ENCODE measurements at places on chromosomes 6 and 20.

GRCh38 chr6:10591422-10592160 lies 70.4 kb downstream of the GCNT2 start:
- H3K27ac ChIP-seq, result no peak overlapping the region
- peaks cover 1% of the 10 kb centered on the region for H3K36me3 ChIP-seq

- H3K27me3 ChIP-seq, result no peaks in the 10 kb centered on the region
- H3K4me1 ChIP-seq, result no peaks in the 10 kb centered on the region
- H3K27ac ChIP-seq, result no peak overlapping the region
- DNase-seq, result no peak
- H3K36me3 ChIP-seq, result peaks cover 6% of the 10 kb centered on the region
- H3K4me3 ChIP-seq, result no peak overlapping the region
Measured at GRCh38 chr6:98920904-98921431, 26.8 kb downstream of the FBXL4 start.

GRCh38 chr6:25359191-25359861 lies 80.2 kb downstream of the CARMIL1 start:
- H3K27ac ChIP-seq, result peak overlapping the region; percentile 85
- H3K4me3 ChIP-seq, result no peak overlapping the region
- no peak for DNase-seq
- peaks cover 47% of the 10 kb centered on the region for H3K4me1 ChIP-seq
- no peaks in the 10 kb centered on the region for H3K27me3 ChIP-seq

- H3K4me1 ChIP-seq, result peaks cover 2% of the 10 kb centered on the region
- peaks cover 11% of the 10 kb centered on the region for H3K36me3 ChIP-seq
- H3K27ac ChIP-seq, result no peak overlapping the region
- DNase-seq, result no peak
Measured at GRCh38 chr6:30676660-30677285, 4.0 kb upstream of the DHX16 start.

- no peaks in the 10 kb centered on the region for H3K36me3 ChIP-seq
- H3K4me3 ChIP-seq, result no peak overlapping the region
- H3K27me3 ChIP-seq, result no peaks in the 10 kb centered on the region
- H3K4me1 ChIP-seq, result peaks cover 4% of the 10 kb centered on the region
- DNase-seq, result no peak
Measured at GRCh38 chr6:131966443-131966842, 15.3 kb upstream of the CCN2 start.

DNA sequence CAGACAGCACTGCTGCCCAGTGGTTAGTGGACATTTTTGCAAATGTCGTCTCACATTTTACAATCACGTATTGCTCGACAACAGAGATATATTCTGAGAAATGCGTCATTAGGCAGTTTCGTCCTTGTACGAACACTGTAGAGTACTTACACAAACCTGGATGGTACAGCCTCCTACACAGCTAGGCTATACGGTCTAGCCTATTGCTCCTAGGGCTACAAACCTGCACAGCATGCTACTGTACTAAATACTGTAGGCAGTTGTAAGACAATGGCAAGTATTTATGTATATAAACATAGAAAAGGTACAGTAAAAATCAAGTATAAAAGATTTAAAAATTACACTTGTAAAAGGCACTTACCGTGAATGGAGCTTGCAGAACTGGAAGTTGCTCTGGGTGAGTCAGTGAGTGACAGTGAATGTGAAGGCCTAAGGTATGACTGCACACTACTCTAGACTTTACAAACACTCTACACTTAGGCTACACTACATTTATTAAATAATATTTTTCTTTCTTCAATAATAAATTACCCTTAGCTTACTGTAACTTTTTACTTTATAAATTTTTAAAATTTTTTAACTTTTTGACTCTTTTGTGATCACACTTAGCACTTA lies 43.1 kb downstream of the ALDH5A1 start:
- DNase-seq, result no peak
- H3K27ac ChIP-seq, result no peak overlapping the region
- no peak overlapping the region for H3K4me3 ChIP-seq
- peaks cover 5% of the 10 kb centered on the region for H3K36me3 ChIP-seq

- H3K4me3 ChIP-seq, result no peak overlapping the region
- H3K27me3 ChIP-seq, result no peaks in the 10 kb centered on the region
- no peak overlapping the region for H3K27ac ChIP-seq
- H3K36me3 ChIP-seq, result no peaks in the 10 kb centered on the region
- no peak for DNase-seq
Measured at GRCh38 chr6:126661646-126662045, 321.7 kb downstream of the CENPW start.

DNA sequence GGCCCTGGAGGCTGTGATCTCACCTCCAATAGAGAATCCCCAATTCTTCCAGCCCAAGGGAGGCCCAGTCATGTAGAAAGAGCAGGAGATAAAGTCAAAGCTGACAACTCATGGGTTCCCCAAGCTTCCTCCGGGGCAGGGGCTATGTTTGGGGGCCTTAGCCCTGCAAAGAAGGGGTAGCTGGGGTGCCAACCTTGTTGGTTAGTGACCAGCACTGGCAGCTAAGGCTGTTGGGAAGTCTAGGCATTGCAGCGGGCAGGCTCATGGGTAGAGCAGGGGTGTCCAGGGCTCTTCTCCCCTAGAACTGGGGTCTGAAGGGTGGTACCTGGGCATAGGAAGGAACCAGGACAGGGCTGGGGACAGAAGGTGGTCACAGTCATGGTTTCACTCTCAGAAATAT lies 36.4 kb downstream of the TGM2 start:
- no peak for DNase-seq
- H3K27ac ChIP-seq, result no peak overlapping the region
- peaks cover under 1% of the 10 kb centered on the region for H3K27me3 ChIP-seq
- H3K4me3 ChIP-seq, result no peak overlapping the region

DNA sequence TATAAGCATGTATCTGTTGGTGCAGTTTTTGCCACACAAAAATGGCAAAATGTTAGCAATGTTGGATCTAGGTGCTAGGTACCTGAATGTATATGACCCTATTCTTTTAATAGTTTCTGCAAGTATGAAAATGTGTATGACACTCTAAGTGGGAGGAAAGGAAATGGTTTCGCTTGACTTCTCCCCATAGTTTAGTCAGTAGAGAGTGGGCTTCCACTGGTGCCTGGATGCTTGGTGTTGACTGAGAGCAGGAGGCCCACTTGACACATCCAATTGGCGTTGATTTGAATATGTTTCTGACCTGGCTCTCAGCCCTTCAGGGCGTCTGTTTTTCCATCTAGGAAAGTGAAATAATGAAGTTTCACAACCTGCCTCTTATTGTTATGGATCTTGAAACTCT lies 41.8 kb upstream of the GABRR1 start:
- no peaks in the 10 kb centered on the region for H3K27me3 ChIP-seq
- H3K27ac ChIP-seq, result no peak overlapping the region
- DNase-seq, result no peak
- H3K4me1 ChIP-seq, result peaks cover 7% of the 10 kb centered on the region
- no peaks in the 10 kb centered on the region for H3K36me3 ChIP-seq

- H3K36me3 ChIP-seq, result no peaks in the 10 kb centered on the region
- H3K4me3 ChIP-seq, result no peak overlapping the region
- no peak for DNase-seq
- peaks cover 6% of the 10 kb centered on the region for H3K4me1 ChIP-seq
- H3K27ac ChIP-seq, result peak overlapping the region; percentile 63
Measured at GRCh38 chr6:18022398-18023231, 35.2 kb upstream of the KIF13A start.

DNA sequence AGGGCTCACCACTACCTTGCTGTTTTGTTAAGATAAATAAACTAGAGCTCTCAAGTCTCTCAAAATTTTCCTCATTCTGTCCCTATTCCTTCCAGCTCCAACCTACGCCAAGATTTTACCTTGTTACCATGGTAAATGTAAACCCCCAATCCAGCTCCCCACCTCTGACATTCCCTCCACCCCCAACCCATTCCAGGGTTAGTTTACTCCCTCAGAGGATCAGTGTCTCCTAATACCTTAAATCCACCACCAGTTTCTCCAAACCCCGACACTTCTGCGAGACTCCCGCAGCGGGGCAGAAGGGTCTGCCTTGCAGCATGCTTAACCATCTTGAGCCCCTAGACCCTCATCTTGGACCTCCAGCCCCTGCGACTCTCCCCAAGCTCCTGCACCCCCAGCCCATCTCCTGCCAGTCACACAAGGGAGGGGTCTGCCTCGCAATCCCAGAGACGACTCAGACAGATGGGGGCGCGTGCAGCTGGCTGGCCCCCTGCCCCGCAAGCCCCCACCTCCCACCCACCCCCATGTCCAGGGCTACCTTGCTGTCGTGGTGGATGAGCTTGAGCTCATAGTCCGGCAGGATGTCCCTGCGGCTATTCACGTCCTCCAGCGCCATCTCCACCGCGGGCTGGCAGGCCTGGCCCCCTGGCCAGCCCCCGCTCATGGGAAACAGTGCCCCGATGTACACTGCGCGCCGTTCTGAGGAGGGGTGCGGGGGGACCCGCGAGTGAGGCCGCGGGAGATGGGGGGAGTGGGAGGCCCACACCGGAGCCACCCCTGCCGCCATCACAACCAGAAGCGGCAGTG lies 5.8 kb downstream of the GABBR1 start:
- peaks cover 31% of the 10 kb centered on the region for H3K4me1 ChIP-seq
- DNase-seq, result no peak

GRCh38 chr6:52724406-52725121 lies 38.7 kb downstream of the GSTA2 start:
- peak; percentile 20 for DNase-seq
- no peaks in the 10 kb centered on the region for H3K36me3 ChIP-seq
- H3K4me3 ChIP-seq, result peak overlapping the region; percentile 3
- peaks cover 40% of the 10 kb centered on the region for H3K4me1 ChIP-seq
- H3K27ac ChIP-seq, result peak overlapping the region; percentile 96

DNA sequence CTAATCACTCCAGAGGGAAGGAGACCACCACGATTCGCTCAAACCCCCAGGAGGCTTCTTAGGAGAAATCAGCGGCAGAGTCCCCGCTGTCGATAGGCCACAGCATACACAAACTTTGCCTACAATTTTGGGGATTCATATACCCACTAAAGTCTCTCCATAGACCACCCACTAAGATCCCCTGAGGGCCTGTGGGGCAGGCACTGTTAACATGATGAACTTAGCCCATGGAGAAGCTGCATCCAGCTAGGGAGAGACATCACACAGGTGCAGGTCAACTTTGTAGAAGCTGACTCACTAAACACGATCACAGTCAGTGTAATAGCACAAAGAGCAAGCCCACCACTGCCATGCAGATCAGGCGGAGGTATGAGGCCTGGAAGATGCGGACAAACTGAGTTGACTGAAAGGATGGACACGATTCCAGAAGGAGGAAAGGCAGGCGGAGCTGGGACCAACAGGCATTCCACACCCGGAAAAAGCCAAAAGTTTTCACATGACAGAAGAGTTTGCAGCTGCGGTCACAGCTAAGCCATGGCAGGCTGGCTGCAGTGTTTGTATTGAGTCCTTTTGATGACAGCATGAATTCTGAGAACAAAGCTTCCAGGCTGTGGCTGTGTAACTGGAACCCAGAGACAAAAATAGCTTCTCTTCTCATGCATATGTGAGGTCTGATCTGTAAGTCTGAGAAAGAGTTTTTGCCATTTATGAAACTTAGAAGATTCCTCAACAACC lies 75.7 kb upstream of the QKI start:
- peak overlapping the region; percentile 11 for H3K27ac ChIP-seq
- H3K4me1 ChIP-seq, result no peaks in the 10 kb centered on the region
- no peaks in the 10 kb centered on the region for H3K36me3 ChIP-seq
- no peak overlapping the region for H3K4me3 ChIP-seq

GRCh38 chr20:25047766-25048165 lies 10.2 kb downstream of the ACSS1 start:
- no peak for DNase-seq
- no peak overlapping the region for H3K4me3 ChIP-seq
- H3K4me1 ChIP-seq, result no peaks in the 10 kb centered on the region
- H3K27me3 ChIP-seq, result peaks cover 41% of the 10 kb centered on the region
- no peaks in the 10 kb centered on the region for H3K36me3 ChIP-seq

DNA sequence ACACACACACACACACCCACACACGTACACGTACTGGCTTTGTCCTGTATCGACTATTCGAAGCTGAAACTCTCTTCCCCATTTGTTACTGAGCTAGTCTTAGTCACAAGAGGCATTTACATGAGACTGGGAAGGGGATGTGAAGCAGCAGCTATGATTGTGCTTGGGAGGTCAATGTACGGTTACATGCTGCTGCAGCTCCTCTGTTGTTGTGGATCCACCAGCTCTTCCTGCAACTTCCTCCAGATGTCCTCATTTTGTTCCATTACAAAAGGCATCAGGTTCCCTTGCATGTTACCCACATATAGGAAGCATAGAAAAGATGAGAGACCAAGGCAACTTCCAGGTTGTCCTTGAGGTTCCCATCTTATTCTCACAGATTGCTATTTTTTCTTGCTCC lies 612.4 kb upstream of the IMPG1 start:
- no peak for DNase-seq
- H3K27ac ChIP-seq, result no peak overlapping the region
- no peaks in the 10 kb centered on the region for H3K4me1 ChIP-seq
- peaks cover 2% of the 10 kb centered on the region for H3K36me3 ChIP-seq
- H3K4me3 ChIP-seq, result no peak overlapping the region

DNA sequence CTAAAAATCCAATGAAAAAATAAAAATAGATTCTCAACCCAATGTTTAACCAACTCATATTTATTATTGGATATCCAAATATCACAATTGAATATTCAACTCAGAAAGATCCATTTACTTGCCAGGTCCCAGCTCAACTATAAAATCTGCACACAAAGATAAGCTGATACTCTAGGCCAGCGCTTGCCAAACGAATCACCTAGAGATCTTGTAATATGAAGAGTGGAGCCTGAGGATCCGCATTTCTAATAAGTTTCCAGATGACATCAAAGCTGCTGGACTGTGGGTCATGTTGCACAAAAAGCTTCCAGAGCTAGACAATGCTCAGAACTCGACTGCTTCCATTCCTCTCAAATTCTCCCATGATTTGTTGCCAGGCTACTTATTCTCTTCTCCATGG lies 51.7 kb upstream of the HSF2 start:
- DNase-seq, result no peak
- H3K36me3 ChIP-seq, result no peaks in the 10 kb centered on the region
- no peak overlapping the region for H3K4me3 ChIP-seq
- H3K27me3 ChIP-seq, result no peaks in the 10 kb centered on the region

- DNase-seq, result no peak
- H3K36me3 ChIP-seq, result peaks cover 3% of the 10 kb centered on the region
- H3K4me1 ChIP-seq, result peaks cover 18% of the 10 kb centered on the region
- H3K27ac ChIP-seq, result peak overlapping the region; percentile 94
- H3K4me3 ChIP-seq, result no peak overlapping the region
Measured at GRCh38 chr6:36245572-36246061, 24.2 kb upstream of the PNPLA1 start.

DNA sequence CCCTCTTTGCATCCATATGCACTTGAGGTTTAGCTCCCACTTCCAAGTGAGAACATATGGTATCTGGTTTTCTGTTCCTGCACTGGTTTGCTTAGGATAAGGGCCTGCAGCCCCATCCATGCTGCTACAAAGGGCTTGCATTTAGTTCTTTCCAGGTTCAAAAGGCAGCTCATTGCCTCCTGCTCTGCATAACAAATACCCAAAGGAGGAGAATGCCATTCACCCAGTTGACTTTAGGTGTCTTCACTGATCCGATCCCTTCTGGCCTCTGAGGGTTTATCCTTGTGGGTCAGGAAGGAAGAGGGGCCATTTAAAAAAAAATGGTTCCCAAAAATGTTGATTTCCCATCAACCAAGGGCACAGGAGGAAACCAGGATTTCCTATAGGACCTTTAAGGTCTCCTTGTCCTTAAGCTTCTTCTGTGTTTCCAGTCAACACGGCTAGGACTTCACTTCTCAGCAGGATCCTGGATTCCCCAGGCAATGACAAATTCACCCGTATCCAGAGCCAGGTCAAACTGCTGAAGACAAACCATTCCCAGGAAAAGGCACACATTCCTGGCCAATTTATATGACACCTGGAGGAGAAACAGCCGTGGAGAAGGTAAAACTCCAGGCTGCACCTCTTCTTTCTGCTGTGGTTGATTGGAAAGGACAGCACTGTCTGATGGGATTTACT lies 447.7 kb upstream of the CDH4 start:
- no peak overlapping the region for H3K27ac ChIP-seq
- H3K4me3 ChIP-seq, result no peak overlapping the region
- DNase-seq, result no peak
- no peaks in the 10 kb centered on the region for H3K36me3 ChIP-seq
- peaks cover 3% of the 10 kb centered on the region for H3K4me1 ChIP-seq
- H3K27me3 ChIP-seq, result peaks cover 7% of the 10 kb centered on the region

Measured in progenitor cell of endocrine pancreas (in vitro differentiated cells).